ENCODE measurements at places on chromosomes 4 and X. TPM values are rescaled to one million over a fixed set of nuclear protein-coding genes. Genes with fewer than 3 reads are reported as not detected.

GRCh38 chr4:108030332-108030731 is 40.6 kb downstream of the HADH start:
- H3K4me3 ChIP-seq: peak overlapping the region; percentile 86
- H3K27me3 ChIP-seq: no peaks in the 10 kb centered on the region
- H3K36me3 ChIP-seq: no peaks in the 10 kb centered on the region
- peaks cover 62% of the 10 kb centered on the region for H3K4me1 ChIP-seq

GRCh38 chr4:87541521-87541920 is 12.3 kb upstream of the SPARCL1 start:
- H3K27ac ChIP-seq: no peak overlapping the region
- no peaks in the 10 kb centered on the region for H3K27me3 ChIP-seq
- H3K36me3 ChIP-seq: no peaks in the 10 kb centered on the region
- no peaks in the 10 kb centered on the region for H3K4me1 ChIP-seq
- no peak for DNase-seq

S100P gene
- polyA plus RNA-seq: not detected

GRCh38 chr4:113885291-113885690 is 94.2 kb downstream of the ARSJ start:
- no peak overlapping the region for H3K4me3 ChIP-seq
- no peak overlapping the region for H3K27ac ChIP-seq
- no peaks in the 10 kb centered on the region for H3K4me1 ChIP-seq
- DNase-seq: no peak
- H3K36me3 ChIP-seq: peaks cover 6% of the 10 kb centered on the region
- no peaks in the 10 kb centered on the region for H3K27me3 ChIP-seq

GRCh38 chr4:152266831-152267480 is 268.9 kb downstream of the FBXW7 start:
- H3K4me3 ChIP-seq: no peak overlapping the region
- no peak for DNase-seq
- H3K27ac ChIP-seq: no peak overlapping the region
- peaks cover 5% of the 10 kb centered on the region for H3K4me1 ChIP-seq

PCDH11X gene
- polyA plus RNA-seq: not detected

GRCh38 chr4:175309041-175309440 is 390.9 kb downstream of the ADAM29 start:
- DNase-seq: no peak
- H3K4me1 ChIP-seq: no peaks in the 10 kb centered on the region
- no peaks in the 10 kb centered on the region for H3K36me3 ChIP-seq
- no peak overlapping the region for H3K4me3 ChIP-seq

GRCh38 chr4:128591482-128591881 is 218.0 kb upstream of the JADE1 start:
- no peaks in the 10 kb centered on the region for H3K4me1 ChIP-seq
- no peaks in the 10 kb centered on the region for H3K36me3 ChIP-seq
- no peak for DNase-seq
- no peak overlapping the region for H3K4me3 ChIP-seq

DNA sequence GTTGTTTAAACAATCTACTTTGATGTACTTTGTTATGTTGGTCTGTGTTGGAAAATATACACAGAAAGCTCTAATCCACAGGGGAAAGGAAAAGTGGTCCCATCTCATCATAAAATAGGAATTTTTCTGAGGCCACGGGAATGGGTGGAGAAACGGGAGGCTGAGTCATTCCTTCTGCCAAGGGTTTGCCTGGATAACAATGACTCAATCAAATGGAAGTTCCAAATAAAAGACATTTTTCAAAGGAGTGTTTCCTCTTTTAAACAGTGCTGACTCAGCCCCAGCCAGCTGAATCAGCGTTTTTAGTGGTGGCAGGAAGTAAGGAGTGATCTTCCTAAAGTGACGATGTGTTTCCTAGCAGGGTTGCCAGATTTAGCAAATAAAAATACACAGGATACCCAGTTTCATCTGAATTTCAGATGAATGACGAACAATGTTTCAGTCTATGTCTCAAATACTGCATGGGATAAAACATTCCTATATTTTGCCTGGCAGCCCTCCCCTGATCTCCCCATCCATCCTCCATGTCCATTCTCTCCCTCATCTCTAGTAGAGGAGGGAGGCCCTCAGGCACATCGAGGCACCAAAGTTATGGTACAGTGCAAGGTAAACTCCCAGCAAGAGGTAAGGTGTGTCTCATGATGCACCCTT is 345.4 kb upstream of the GATB start:
- peaks cover 10% of the 10 kb centered on the region for H3K36me3 ChIP-seq
- DNase-seq: no peak
- peaks cover 96% of the 10 kb centered on the region for H3K4me1 ChIP-seq
- H3K27ac ChIP-seq: peak overlapping the region; percentile 98
- H3K4me3 ChIP-seq: peak overlapping the region; percentile 43
- H3K27me3 ChIP-seq: no peaks in the 10 kb centered on the region

- peaks cover under 1% of the 10 kb centered on the region for H3K27me3 ChIP-seq
- H3K36me3 ChIP-seq: no peaks in the 10 kb centered on the region
- no peak overlapping the region for H3K4me3 ChIP-seq
- no peaks in the 10 kb centered on the region for H3K4me1 ChIP-seq
These were observed 51.7 kb upstream of the SORCS2 start for GRCh38 chr4:7140692-7141069.

- peaks cover 23% of the 10 kb centered on the region for H3K36me3 ChIP-seq
- H3K27ac ChIP-seq: peak overlapping the region; percentile 60
- no peaks in the 10 kb centered on the region for H3K27me3 ChIP-seq
- no peak for DNase-seq
These were observed 47.4 kb downstream of the TMEM131L start for GRCh38 chr4:153513596-153513995.

FGA gene
- polyA plus RNA-seq: not detected

MAEA gene
- polyA plus RNA-seq: 56.7 TPM

DNA sequence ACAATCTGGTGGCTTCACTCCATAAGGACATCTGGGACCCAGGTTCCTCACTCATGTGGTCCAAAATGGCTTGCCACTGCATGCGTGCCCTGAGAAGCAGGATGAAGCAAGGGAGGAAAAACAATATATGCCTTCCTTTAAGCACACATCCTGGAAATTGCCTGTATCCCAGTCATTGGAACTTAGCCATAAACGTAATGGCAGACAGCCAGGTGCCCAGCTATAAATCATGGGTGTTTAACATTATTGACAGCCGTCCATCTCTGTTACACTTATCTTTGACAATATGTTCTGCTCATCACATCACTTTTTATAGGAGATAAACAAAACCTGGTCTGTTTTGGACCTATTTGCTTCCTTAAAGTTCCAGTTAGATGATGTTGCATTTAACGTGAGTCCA is 181.0 kb downstream of the AASDH start:
- no peak overlapping the region for H3K27ac ChIP-seq
- peaks cover 10% of the 10 kb centered on the region for H3K27me3 ChIP-seq
- no peaks in the 10 kb centered on the region for H3K4me1 ChIP-seq
- no peaks in the 10 kb centered on the region for H3K36me3 ChIP-seq
- no peak for DNase-seq

- no peaks in the 10 kb centered on the region for H3K36me3 ChIP-seq
- H3K4me3 ChIP-seq: no peak overlapping the region
- no peak overlapping the region for H3K27ac ChIP-seq
These were observed 15.2 kb downstream of the PDGFC start for GRCh38 chr4:156956359-156956758.

ARSJ gene
- not detected for polyA plus RNA-seq

- H3K27me3 ChIP-seq: peaks cover 4% of the 10 kb centered on the region
- H3K27ac ChIP-seq: no peak overlapping the region
- no peaks in the 10 kb centered on the region for H3K36me3 ChIP-seq
These were observed 25.6 kb upstream of the SPP1 start for GRCh38 chr4:87949961-87950360.

DNA sequence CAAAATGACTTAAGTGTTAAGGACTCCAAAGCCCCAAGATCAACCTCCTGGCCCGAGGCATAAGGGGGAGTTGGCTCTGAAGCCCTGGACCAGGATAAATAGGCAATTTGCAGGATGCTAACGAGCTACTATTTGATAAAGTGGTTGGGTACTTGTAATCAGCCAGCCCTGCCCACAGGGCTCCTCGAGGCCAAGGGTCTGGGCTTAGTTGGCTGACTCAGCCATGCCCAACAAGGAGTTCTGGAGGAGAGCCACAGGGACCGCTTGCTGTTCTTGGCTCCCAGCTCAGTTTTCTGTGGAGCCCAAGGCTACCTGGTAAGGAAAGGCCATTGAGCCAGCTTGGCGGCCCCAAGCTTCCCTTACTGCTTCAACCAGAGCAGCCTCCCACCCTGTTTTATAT is 7.8 kb downstream of the HMGB3 start:
- H3K4me1 ChIP-seq: no peaks in the 10 kb centered on the region
- DNase-seq: no peak
- no peaks in the 10 kb centered on the region for H3K36me3 ChIP-seq
- H3K27ac ChIP-seq: no peak overlapping the region

- no peak overlapping the region for H3K27ac ChIP-seq
- peaks cover 7% of the 10 kb centered on the region for H3K27me3 ChIP-seq
- no peaks in the 10 kb centered on the region for H3K4me1 ChIP-seq
- no peaks in the 10 kb centered on the region for H3K36me3 ChIP-seq
These were observed 23.3 kb upstream of the FRAS1 start for GRCh38 chr4:78033861-78034260.
